Stimulated activated CD8-positive, alpha-beta memory T cell treated with anti-CD3 and anti-CD28 coated beads, Interleukin-15, amount 100 ng/mL, for 4 hours (primary cell): ENCODE measurements at places on chromosomes 2 and 18.

GRCh38 chr18:62586151-62586774, 63.4 kb downstream of the ZCCHC2 start:
- peak; percentile 22 for DNase-seq

GRCh38 chr2:84904151-84904550, 1.3 kb upstream of the TMSB10 start:
- DNase-seq, result no peak

DNA sequence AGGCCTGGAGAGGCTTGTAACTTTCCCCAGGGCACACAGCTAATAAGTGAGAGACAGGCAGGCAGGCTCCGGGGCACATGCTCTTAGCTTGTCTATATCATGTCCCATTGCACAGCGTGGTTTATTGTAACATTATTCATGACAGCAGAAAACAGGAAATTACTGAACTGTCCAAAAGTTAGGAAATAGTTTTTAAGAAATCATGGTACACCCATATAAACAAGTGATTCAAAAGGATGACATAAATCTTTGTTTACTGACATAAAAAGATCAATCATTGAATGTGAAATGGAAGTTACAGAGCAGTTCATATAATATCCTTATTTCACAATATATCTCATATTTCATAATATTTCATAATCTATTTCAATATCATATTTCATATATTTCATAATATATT, 34.3 kb upstream of the TXNDC2 start:
- no peak for DNase-seq

- DNase-seq, result no peak
Measured at GRCh38 chr2:191436368-191437055, 191.3 kb downstream of the MYO1B start.

DNA sequence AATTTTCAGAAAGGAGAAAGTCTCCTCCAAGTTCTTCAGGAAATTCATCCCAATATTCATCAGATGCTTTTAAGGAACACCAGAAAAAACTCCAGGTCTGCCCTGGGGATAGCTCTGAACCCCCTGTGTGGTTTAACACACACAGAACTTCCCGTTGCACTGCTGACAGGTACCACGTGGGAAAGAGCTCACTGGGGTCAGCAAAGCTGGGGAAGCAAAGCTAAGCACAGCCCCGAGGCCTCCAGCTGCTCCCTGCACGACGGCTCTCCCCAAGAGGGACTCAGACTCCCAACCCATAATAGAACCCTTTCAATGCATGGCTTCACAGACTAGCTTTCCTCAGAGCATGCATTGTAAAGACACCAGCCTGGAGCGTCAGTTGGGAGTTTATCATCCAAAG, 28.0 kb downstream of the ADI1 start:
- no peak for DNase-seq

GRCh38 chr18:75455249-75456198, 28.0 kb upstream of the SMIM21 start:
- DNase-seq, result no peak

- DNase-seq, result no peak
Measured at GRCh38 chr2:43461453-43462073, 134.3 kb downstream of the THADA start.

- DNase-seq, result no peak
Measured at GRCh38 chr2:199734651-199735050, 116.3 kb downstream of the FTCDNL1 start.

DNA sequence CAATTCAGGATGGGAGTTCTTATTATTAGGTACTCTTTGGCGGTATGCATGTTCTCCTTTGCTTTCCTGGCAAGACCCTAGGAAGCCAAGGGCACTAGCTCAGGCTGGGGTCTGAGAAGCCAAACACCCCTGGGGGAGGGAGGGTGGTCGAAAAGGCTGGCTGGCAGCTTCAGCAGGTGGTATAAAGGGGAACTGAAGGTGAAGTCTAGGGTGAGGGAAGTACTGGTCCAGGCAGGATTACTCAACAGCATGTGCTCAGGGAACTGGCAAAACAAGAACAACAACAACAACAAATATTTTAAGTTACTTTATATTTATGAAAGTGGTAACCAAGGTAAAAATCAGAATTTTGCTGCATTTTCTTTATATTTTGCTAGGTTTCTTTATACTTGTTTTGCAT, 40.7 kb upstream of the PCBP1 start:
- no peak for DNase-seq

DNA sequence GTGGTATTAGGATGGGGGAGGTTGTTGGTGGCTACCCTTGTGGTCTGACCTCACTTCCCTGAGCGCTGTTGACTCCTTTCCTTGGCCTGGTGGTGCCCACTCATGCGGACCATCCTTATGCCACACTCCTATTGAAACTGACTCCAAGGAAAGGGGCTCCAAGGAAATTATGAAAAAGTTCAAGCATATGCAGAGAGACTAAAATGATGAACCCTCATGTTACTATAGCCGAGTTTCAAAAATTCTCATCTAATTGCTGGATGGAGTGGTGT, 96.2 kb upstream of the STPG4 start:
- DNase-seq, result no peak

- no peak for DNase-seq
Measured at GRCh38 chr2:108217211-108217610, 22.6 kb upstream of the SULT1C3 start.

GRCh38 chr18:3153107-3153704, 66.6 kb downstream of the MYOM1 start:
- no peak for DNase-seq
